ENCODE measurements at places on chromosomes 13 and 19. TPM values are rescaled to one million over a fixed set of nuclear protein-coding genes. Genes with fewer than 3 reads are reported as not detected.

GRCh38 chr19:34461375-34462100, 20.0 kb upstream of the WTIP start:
- H3K36me3 ChIP-seq, result peaks cover 5% of the 10 kb centered on the region
- H3K27me3 ChIP-seq, result no peaks in the 10 kb centered on the region
- peak overlapping the region; percentile 37 for H3K27ac ChIP-seq
- no peaks in the 10 kb centered on the region for H3K4me1 ChIP-seq

GRCh38 chr13:31638577-31638976, 100.7 kb upstream of the RXFP2 start:
- H3K4me3 ChIP-seq, result no peak overlapping the region
- no peaks in the 10 kb centered on the region for H3K36me3 ChIP-seq
- H3K27me3 ChIP-seq, result no peaks in the 10 kb centered on the region
- DNase-seq, result no peak
- no peak overlapping the region for H3K27ac ChIP-seq

- no peak overlapping the region for H3K4me3 ChIP-seq
- peaks cover 75% of the 10 kb centered on the region for H3K36me3 ChIP-seq
- H3K4me1 ChIP-seq, result no peaks in the 10 kb centered on the region
- DNase-seq, result no peak
Measured at GRCh38 chr19:10634430-10634829, 9.1 kb downstream of the SLC44A2 start.

DNA sequence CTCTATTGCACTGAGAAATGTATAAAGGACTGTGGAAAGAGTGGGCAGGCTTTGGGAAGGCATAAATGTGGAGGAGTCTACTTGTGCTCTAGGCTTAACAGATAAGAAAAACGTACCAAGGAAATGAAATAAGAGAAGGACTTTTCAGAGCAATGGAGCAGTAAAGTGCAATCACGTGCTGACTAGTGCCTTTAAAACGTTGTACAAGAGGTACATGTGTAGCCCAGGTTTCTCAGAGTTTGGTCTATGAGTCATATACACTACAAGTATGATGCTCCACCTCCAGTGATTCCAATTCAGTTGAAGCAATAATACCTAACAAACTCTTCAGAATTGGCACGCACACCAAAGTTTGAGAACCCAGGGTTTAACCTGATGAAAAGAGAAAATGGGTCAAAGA, 13.4 kb upstream of the FNDC3A start:
- H3K4me1 ChIP-seq, result no peaks in the 10 kb centered on the region
- no peak for DNase-seq
- no peak overlapping the region for H3K27ac ChIP-seq
- no peaks in the 10 kb centered on the region for H3K36me3 ChIP-seq

GRCh38 chr19:16829822-16830289, 658 bp downstream of the SIN3B start:
- H3K27ac ChIP-seq, result peak overlapping the region; percentile 90
- no peaks in the 10 kb centered on the region for H3K27me3 ChIP-seq
- H3K36me3 ChIP-seq, result peaks cover 36% of the 10 kb centered on the region
- H3K4me3 ChIP-seq, result peak overlapping the region; percentile 89
- peaks cover 29% of the 10 kb centered on the region for H3K4me1 ChIP-seq
- no peak for DNase-seq

- no peaks in the 10 kb centered on the region for H3K36me3 ChIP-seq
- no peak for DNase-seq
- peak overlapping the region; percentile 97 for H3K4me3 ChIP-seq
Measured at GRCh38 chr19:15331419-15332310, 674 bp downstream of the BRD4 start.

- no peaks in the 10 kb centered on the region for H3K36me3 ChIP-seq
- no peak overlapping the region for H3K4me3 ChIP-seq
- H3K27ac ChIP-seq, result no peak overlapping the region
- H3K27me3 ChIP-seq, result no peaks in the 10 kb centered on the region
- no peak for DNase-seq
Measured at GRCh38 chr19:30361721-30362120, 10.5 kb upstream of the ZNF536 start.

DNA sequence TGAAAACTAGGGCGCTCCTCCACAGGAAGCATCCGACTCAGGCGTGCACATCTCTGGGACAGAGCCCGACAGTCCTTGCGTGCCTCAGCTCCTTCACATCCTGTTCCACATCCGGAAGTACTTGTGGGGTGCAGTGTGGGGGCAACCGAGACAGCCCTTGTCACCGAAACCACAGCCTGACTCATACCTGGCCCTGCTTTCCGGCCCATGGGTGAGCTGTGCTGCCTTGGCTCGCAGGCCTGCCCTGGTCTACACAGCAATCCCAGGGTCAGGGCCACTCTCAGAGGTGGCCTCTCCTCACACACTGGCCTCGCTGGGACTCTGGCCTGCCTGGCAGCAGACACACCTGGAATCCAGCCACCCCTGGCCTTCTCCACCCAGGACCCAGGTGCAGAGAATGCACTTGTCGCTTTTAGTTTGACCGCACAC, 100.4 kb downstream of the STK24 start:
- H3K4me1 ChIP-seq, result peaks cover 80% of the 10 kb centered on the region
- H3K36me3 ChIP-seq, result no peaks in the 10 kb centered on the region
- H3K27me3 ChIP-seq, result no peaks in the 10 kb centered on the region
- H3K27ac ChIP-seq, result peak overlapping the region; percentile 63
- no peak overlapping the region for H3K4me3 ChIP-seq
- no peak for DNase-seq

DNA sequence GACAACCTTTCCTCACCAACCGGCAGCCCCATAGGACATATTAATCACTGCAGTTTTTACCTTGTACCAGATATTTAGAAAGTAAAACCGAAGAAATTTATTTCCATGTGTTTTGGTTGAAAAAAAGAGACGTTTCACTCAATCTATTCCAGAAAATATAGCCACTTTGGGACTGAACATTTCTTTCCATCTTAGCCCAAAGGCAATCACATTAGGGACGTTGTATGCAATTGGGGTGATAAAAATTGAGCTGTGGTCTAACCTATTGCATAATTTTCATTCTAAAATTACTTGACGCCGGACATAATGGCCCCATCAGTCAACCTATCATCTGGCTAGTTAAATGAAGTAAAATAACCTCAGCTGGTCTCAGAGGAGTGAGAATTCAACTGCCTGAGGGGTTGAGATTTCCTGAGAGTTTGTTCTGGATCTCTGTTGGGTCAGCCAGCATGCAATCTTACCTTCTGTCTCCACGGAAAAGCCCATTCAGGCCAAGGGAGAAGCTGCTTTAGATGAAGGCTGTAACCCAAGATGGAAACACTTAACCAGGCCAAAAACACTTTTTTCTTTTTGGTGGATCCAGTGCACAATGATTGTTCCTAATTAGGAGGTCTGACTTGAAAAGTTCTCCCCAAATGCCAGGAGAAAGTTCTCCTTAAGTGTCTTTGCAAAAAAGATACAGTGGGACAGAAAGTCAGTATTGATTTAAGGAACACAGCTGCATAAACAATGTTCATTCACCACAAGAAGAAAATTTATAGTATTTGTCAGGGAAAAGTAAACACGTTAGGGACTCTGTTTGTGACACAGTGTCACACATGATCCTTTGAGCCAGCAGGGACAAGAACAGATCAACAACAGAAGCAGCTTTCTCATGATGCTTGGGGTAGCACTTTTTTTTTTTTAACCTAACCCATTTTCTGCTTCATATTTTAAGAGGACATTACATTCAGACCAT, 34.1 kb downstream of the DLEU7 start:
- H3K4me3 ChIP-seq, result no peak overlapping the region
- no peaks in the 10 kb centered on the region for H3K27me3 ChIP-seq
- H3K4me1 ChIP-seq, result no peaks in the 10 kb centered on the region
- no peak overlapping the region for H3K27ac ChIP-seq
- DNase-seq, result no peak
- H3K36me3 ChIP-seq, result no peaks in the 10 kb centered on the region

DNA sequence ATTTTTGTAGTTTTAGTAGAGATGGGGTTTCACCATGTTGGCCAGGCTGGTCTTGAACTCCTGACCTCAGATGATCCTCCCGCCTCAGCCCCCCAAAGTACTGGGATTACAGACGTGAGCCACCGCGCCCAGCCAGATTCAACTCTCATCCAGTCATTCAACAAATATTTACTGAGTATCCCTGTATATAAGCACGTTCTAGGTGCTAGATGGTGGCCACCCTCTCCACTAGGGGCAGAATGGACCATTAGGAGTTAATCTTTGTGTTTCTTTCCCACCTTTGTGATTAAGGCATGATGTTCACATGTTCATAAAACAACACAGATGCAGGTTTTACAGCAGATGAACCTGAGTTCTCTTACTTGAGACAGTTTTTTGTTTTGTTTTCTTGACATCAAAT, 7.3 kb downstream of the SHKBP1 start:
- H3K27ac ChIP-seq, result no peak overlapping the region
- peaks cover 2% of the 10 kb centered on the region for H3K4me1 ChIP-seq
- H3K4me3 ChIP-seq, result no peak overlapping the region
- H3K36me3 ChIP-seq, result no peaks in the 10 kb centered on the region
- H3K27me3 ChIP-seq, result no peaks in the 10 kb centered on the region

DNA sequence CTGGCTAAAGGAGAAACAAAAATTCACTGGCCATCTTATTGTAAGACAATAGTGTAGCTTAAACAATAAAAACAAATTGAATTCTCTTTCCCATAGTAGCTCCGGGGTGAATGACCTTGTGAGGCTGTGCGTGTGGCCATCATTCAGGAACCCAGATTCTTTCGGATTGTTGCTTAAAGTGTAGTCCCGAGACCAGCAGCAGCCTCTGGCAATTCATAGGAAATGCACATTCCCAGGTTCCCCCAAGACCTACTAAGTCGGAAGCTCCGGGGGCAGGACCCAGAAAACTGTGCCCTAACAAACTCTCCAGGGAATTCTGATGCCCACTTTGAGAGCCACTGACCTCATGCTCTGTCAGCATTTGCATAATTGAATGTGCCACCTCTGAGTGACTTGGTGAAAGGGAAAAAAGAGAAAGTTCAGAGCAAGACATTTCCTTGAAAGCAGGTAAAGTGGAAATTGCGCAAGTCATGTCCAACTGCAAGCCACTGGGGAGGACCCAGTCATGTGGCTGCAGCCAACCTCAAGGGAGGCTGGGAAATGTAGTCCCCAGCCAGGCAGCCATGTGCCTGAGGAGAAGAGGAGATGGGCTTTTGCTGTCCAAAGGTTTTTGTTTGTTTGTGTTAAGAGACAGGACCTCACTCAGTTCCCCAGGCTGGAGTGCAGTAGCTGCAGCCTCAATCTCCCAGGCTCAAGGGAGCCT, 50.7 kb upstream of the PNMA8B start:
- H3K27me3 ChIP-seq, result no peaks in the 10 kb centered on the region
- H3K27ac ChIP-seq, result no peak overlapping the region
- no peaks in the 10 kb centered on the region for H3K4me1 ChIP-seq
- H3K4me3 ChIP-seq, result no peak overlapping the region
- no peak for DNase-seq
- no peaks in the 10 kb centered on the region for H3K36me3 ChIP-seq

DNA sequence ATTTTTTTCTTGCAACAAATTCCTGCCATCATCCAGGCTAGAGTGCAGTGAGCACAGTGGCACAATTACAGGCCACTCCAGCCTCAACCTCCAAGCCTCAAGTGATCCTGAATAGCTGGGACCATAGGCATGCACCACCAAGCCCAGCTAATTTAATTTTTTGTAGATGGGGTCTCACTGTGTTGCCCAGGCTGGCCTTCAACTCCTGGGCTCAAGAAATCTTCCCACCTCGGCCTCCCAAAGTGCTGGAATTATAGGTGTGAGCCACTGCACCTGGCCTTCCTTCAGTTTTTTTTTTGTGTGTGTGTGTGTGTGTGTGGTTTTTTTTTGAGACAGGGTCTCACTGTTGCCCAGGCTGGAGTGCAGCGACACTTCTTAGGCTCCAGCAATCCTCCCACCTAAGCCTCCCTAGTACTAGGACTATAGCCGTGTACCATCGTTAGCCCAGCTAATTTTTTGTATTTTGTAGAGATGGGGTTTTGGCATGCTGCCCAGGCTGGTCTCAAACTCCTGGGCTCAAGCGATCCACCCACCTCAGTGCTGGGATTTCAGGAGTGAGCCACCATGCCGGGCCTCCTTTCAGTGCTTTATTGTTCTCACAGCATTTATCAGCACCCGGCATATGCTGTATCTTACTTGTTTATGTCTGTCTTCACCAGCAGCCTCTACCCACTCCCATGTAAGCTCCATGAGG, 5.9 kb upstream of the SRRM5 start:
- H3K27ac ChIP-seq, result no peak overlapping the region
- no peak overlapping the region for H3K4me3 ChIP-seq
- peaks cover 5% of the 10 kb centered on the region for H3K36me3 ChIP-seq
- no peak for DNase-seq
- peaks cover 15% of the 10 kb centered on the region for H3K4me1 ChIP-seq

DNA sequence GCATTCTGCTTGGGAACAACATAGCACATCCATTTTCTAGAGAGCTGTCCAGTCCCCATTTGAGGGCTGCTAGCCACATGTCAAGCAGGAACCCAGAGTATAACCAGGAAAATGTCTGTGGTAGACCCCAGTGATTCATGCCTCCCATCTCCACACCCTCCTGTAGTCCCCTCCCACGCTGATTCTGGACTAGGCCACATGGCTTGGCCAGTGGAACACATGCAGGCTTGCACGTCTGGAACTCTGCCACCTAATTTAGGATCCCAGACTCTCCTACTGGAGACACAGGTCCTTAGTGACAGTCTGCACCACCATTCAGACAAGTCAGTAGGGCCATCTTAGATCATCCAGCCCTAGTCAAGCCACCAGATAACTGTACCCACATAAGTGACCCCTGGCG, 149.8 kb downstream of the ZIC5 start:
- no peak overlapping the region for H3K27ac ChIP-seq
- H3K36me3 ChIP-seq, result no peaks in the 10 kb centered on the region
- no peak for DNase-seq
- no peak overlapping the region for H3K4me3 ChIP-seq
- no peaks in the 10 kb centered on the region for H3K4me1 ChIP-seq
- no peaks in the 10 kb centered on the region for H3K27me3 ChIP-seq

DNA sequence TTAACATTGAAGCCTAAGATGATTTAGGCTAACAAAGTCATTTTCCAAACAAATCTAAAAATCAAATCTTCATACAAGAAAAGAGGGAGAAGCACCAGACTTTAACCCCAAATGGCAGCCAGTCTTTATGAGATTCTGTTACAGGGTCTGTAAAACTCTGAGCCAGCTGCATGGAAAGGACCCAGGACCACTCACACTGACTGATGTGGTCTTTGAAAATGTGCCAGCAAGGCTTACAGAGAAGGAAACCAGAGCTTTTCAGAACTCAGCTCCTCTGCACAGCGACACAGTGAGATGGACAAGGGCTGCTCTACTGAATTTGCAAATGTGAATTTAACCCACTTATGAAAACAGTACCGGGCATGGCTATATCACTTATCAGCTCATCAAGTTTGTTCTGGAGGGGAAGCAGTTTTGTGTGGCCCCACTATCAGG, 98.8 kb upstream of the SERP2 start:
- H3K27ac ChIP-seq, result peak overlapping the region; percentile 87
- no peaks in the 10 kb centered on the region for H3K27me3 ChIP-seq
- DNase-seq, result no peak
- peak overlapping the region; percentile 14 for H3K4me3 ChIP-seq

Gene DAND5
- not detected for total RNA-seq

Gene SRRM5
- 0.98 TPM for total RNA-seq

Gene KLK15
- not detected for total RNA-seq

Gene PEG3
- total RNA-seq, result 15.2 TPM

Gene ATP8A2
- 1.5 TPM for total RNA-seq

Gene ZNF675
- 9.6 TPM for total RNA-seq

Gene RGCC
- total RNA-seq, result 212 TPM

Gene ZMYM2
- total RNA-seq, result 80.8 TPM

Gene WDR88
- total RNA-seq, result not detected
